ENCODE measurements at places on chromosomes 3 and 15. TPM values are rescaled to one million over a fixed set of nuclear protein-coding genes. Genes with fewer than 3 reads are reported as not detected.

DNA sequence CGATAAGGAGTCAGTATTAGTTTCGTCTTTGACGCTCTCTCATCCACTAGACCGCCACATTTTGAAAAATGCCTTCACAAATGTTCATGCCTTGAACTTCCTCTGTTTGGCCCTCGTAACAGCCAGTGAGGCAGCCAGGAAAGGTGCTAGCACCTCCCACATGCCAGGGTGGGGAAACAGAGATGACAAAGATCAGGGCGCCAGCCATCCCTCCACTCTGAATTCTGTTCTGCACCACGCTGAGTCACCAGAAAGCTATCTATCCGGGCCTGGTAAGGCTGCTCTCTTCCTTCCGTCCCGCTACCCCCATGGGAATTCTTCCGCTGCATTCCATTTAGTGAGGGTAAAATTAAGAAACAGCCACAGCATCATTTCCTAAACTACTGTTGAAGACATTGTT, 31.3 kb upstream of the BCL2L10 start:
- DNase-seq = peak; percentile 94

GRCh38 chr15:28096670-28097431, 2.3 kb downstream of the OCA2 start:
- peak; percentile 90 for DNase-seq

OR5H2 gene
- not detected for total RNA-seq

- DNase-seq = no peak
Observed at GRCh38 chr3:86388820-86389219, 602.1 kb downstream of the VGLL3 start.

DNA sequence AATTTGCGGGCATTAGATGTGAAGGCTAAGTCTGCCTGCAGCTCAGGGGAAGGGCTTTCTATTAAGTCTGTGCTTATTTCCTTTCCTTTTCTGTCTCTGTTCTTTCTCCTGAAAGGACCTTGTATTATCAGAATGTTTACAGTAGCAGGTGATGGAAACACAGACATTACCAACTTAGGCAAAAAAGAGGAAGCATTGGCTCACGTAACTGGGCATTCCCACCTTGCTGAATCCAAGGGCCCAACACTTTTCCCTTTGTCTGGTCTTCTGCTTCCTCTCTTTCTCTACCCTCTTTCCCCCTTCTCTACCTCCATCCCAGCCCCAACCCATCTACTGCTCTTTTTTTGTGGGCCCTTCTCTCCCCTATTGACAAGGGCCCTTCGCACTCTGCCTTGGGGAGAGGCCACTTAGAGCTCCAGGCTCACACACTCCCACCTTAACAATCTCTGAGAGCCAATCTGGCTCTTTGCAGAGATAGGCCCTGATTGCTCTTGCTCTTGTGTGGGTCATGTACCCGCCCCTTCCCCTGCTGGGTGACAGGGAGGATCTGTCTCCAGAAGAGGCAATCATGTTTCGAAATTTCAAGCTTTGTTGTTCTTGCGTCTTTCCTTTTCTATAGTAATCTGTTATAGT, 35.0 kb downstream of the ACAA1 start:
- DNase-seq = peak; percentile 48

- peak; percentile 94 for DNase-seq
Observed at GRCh38 chr3:46490338-46491084, 7.3 kb upstream of the RTP3 start.

CYP11A1 gene
- 2.1 TPM for total RNA-seq

DNA sequence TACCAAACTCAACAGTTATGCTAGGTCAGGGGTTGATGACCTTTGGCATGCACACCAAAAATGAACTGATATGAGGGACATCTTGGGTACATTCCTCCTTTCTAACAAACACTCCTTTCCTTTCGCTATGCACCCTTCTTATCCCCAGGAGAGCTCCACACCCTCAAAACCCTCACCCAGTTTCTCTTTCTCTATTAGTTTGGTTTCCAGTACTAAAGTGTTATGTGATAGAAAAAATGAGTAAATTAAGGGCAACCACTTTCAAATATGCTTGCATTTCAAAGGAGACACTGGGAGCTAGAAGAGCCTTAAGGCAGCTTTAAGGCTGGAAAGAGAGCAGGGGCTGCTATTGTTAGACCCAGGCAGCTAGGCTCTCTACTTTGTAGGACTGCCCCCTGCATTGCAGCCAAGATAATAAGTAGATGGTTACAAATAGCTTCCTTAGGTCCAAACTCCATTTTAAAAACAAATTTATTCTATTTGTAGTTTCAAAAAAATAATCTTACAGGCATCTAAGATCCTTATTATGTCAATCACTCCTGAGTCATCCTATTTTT, 244.3 kb downstream of the ZIC1 start:
- peak; percentile 65 for DNase-seq

DNA sequence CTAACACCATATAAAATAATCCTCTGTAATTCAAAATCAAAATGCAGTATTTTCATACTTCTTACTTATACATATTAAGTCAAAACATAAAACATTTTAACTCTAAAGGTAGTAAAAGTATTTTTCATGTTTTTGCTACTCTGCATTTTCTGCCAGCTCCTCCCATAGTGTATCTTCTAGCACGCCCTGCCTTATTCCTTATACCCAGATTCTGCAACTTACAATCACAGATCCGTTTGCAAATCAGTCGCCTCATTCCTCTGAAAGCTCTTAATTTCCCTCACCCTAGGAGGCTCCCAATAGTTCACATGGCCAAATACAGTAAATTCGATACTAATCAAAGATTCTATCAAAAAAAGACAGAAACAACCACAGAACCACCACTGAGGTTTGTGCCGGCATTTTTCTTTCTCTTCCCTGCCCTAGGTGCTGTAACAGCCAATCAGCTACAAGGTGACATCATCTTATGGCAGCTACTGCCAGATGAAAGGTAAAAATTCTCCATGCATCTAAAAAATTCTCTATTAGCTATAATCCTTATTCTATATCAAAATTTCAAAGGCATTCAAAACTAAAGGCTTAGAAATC, 72.9 kb downstream of the CLASP2 start:
- no peak for DNase-seq

GRCh38 chr3:41448396-41448795, 249.1 kb downstream of the CTNNB1 start:
- no peak for DNase-seq

DNA sequence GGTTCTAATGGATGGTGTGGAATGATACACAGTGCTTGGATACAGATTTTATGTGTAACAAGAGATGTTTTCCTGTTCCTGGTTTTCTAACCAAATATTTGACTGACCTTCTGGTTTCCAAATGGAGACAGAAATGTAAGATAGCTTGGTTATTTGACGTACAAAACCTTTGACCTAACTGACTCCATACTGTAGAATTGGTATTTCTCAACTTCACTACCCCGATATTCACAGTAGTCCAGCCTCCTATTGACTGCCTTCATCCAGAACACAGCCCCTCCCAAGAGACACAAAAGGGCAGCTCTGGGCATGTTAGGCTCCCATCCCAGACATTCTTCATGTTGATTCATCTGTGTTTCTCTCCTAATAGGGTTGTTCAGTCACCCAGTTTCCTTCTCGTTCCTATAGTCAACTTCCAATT, 33.4 kb downstream of the MYO1E start:
- DNase-seq = peak; percentile 85

- no peak for DNase-seq
Observed at GRCh38 chr3:38960953-38961622, 90.7 kb downstream of the SCN11A start.

SLC22A14 gene
- 0.29 TPM for total RNA-seq

- no peak for DNase-seq
Observed at GRCh38 chr3:55828712-55829111, 341.6 kb upstream of the WNT5A start.

GRCh38 chr15:42121021-42121420, 26.7 kb upstream of the PLA2G4D start:
- DNase-seq = no peak

- DNase-seq = peak; percentile 17
Observed at GRCh38 chr15:31268108-31268501, 58.5 kb upstream of the KLF13 start.

PXYLP1 gene
- 9.1 TPM for total RNA-seq

DNA sequence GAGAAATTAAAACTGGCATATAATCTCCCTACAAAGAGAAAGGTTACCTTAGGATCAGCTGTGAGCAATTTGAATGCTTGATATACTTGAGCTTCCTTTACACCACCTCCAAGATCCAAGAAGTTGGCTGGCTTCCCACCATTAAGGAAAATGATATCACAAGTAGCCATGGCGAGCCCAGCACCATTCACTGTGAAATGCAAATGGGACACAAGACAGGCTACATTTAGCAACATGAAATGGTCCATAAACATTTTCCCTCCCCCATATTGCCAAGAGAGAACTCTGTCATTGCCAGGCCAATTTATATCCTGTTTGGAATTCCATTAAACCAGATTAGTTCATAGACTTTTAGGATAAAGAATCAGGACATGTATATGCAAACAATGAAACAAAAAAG, 158.7 kb downstream of the SUCLG2 start:
- no peak for DNase-seq

GRCh38 chr3:107588217-107588616, 65.5 kb downstream of the BBX start:
- DNase-seq = no peak

LTF gene
- 0.72 TPM for total RNA-seq

DNA sequence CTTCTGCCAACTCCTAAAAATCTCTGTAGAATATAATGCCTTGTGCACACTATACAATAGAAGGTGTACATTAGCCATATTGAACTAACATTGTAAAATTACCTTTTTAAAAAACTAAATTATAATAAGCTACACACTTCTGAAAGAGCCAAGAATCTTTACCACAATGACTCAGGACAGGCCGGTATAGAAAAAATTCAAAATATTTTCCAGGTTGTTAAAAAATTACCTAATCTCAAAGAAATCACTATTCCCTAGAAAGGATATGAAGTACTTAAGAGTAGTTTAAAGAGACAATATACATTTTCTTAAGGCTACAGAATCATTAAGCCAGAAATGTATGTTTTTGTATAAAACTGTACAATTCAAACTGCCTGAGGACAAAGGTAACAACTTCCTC, 48.5 kb downstream of the TJP1 start:
- no peak for DNase-seq

DNA sequence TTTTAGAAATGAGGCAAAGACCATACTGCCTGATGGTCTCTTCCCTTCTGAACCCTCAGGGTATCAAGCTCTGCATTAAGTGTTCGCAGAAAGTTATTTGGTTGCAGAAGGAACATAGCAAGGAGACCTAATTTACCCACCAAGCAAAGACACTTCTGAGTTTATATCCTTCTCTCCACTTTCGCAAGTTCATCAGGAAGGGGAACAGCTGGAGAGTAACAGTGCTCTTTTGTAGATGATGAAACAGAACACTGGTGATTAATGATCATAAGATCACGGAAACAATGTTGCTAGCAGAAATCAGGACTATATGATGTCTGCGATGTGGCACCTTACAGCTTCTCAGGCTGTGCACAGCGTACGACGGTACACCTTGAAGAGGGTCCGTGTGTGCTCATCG, 62.1 kb downstream of the NCEH1 start:
- no peak for DNase-seq

SCN11A gene
- total RNA-seq = under 0.01 TPM

- no peak for DNase-seq
Observed at GRCh38 chr3:122557356-122557755, 6.7 kb downstream of the PARP9 start.

GRCh38 chr15:64751464-64751863, 23.9 kb downstream of the RBPMS2 start:
- peak; percentile 36 for DNase-seq

DNA sequence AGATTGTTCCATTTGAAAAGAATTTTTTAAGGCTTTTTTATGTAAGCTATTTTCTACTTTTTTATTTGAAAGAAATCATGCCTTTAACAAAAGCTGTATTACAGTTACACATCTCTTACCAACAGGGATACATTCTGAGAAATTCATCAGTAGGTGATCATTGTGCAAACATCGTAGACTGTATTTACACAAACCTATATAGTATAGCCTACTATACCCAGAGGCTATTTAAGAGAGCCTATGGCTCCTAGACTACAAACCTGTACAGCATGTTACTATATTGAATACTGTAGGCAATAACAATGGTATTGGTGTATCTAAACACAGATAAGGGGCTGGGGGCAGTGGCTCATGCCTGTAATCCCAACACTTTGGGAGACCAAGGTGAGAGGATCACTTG, 43.1 kb downstream of the PEAK1 start:
- DNase-seq = no peak

- no peak for DNase-seq
Observed at GRCh38 chr3:4587061-4587837, 94.1 kb downstream of the ITPR1 start.

ARHGEF3 gene
- total RNA-seq = 22.7 TPM

GRCh38 chr3:183895296-183895695, 10.6 kb upstream of the PARL start:
- peak; percentile 91 for DNase-seq

DNA sequence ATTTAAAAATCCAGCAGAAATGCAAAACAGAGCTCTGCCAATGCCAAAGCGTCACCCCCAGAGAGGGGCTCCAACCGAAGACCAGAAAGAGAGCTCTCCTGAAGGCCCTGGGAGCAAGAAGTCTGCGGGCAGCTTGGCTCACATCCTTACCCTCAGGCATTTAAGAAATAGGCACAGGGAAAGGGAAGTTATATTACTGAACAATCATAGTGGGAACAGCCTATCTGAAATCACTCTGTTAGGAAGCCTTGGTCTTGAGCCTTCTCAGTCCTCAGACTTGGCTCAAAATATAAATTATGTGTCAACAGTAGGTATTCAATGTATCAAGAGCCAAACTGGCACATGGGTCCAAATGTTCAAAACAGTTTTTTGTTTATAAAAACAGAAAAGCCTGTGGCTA, 10.3 kb upstream of the PPARG start:
- DNase-seq = no peak

DNA sequence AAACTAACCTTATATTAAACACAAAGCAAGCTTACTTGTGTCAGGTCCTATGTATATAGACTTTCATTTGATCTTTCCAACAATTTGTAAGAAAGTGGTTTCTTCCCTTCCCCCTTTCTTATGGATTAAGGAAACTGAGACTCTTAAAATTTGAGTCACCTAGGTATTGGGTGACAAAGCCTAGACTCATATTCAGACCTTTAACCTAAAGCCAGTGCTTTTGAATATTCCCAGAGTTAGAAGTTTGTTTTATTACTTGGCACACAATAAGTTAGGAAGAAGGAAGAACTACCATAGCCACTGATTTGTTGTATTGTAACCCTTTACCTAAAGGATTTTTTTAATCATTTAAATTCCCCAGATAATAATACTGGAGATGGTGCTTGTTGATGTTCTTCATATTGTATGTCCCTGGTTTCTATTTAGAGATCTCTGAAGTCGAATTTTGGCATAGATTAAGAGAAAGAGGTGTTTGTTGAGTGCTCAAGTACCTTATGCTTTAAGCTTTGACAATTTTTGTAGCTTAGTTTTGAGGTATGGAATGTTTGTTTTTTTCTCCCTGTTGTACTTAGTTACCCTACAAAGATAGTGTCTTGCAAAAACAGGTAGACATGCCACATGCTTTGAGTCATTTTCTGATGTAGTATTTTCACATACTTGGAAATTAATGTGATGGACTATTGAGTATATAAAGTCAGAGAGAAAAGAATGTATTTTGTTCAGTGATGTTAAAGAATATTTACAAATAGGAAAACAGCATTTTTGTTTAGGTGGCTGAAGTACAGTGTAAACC, 11.2 kb downstream of the TSC22D2 start:
- DNase-seq = no peak

All from osteoblast (primary cell).